ENCODE measurements at places on chromosomes 1 and 21. TPM values are rescaled to one million over a fixed set of nuclear protein-coding genes. Genes with fewer than 3 reads are reported as not detected.

The TMPRSS2 gene
- total RNA-seq: not detected

The DNAJC28 gene
- 0.64 TPM for total RNA-seq

The OR2L5 gene
- not detected for total RNA-seq

The DVL1 gene
- total RNA-seq: 41.1 TPM

The DSCAM gene
- total RNA-seq: not detected

The HSPB7 gene
- total RNA-seq: not detected

The CD1D gene
- not detected for total RNA-seq

The DNASE2B gene
- total RNA-seq: not detected

The CDC7 gene
- 9.5 TPM for total RNA-seq

The C1orf116 gene
- not detected for total RNA-seq

The VTCN1 gene
- total RNA-seq: not detected

The AUNIP gene
- total RNA-seq: 2.5 TPM

The PLK3 gene
- 50.8 TPM for total RNA-seq

The OR2L8 gene
- not detected for total RNA-seq

The TSPAN2 gene
- 0.44 TPM for total RNA-seq

The KRTAP19-1 gene
- total RNA-seq: not detected

The RUNX3 gene
- not detected for total RNA-seq

The NCAM2 gene
- total RNA-seq: 0.05 TPM

The MYOG gene
- not detected for total RNA-seq

The MAP3K21 gene
- total RNA-seq: 0.39 TPM

The SYNC gene
- total RNA-seq: 10.6 TPM

The DYNLT5 gene
- 1.4 TPM for total RNA-seq

The CELA3B gene
- not detected for total RNA-seq

The AK2 gene
- total RNA-seq: 138 TPM

The GBP1 gene
- 50.2 TPM for total RNA-seq

The KCNK1 gene
- not detected for total RNA-seq

The LCE6A gene
- not detected for total RNA-seq

The CFAP107 gene
- total RNA-seq: not detected

The E2F2 gene
- total RNA-seq: 1.9 TPM

The LCE2A gene
- total RNA-seq: not detected

The GUCA2B gene
- not detected for total RNA-seq

The RGS18 gene
- not detected for total RNA-seq

The P3R3URF gene
- not detected for total RNA-seq

The BGLAP gene
- not detected for total RNA-seq

The AKNAD1 gene
- total RNA-seq: not detected

The C1orf167 gene
- total RNA-seq: not detected

The C1QTNF12 gene
- 0.25 TPM for total RNA-seq

The CFHR3 gene
- total RNA-seq: not detected

The LRRC7 gene
- total RNA-seq: 0.10 TPM

The VHLL gene
- not detected for total RNA-seq

The LCE1B gene
- not detected for total RNA-seq

The AQP10 gene
- not detected for total RNA-seq

The CADM3 gene
- total RNA-seq: 0.30 TPM

The SLC16A4 gene
- total RNA-seq: 1.5 TPM

The EPRS1 gene
- total RNA-seq: 85.5 TPM

The DFFB gene
- 8.5 TPM for total RNA-seq

Data from mammary microvascular endothelial cell (primary cell).